ENCODE measurements at places on chromosomes 12 and 14.

- DNase-seq = no peak
Measured at GRCh38 chr14:76653875-76654572, 107.2 kb upstream of the VASH1 start.

GRCh38 chr14:99231161-99231849 lies 40.7 kb downstream of the BCL11B start:
- DNase-seq = no peak

GRCh38 chr12:68943848-68944247 lies 10.9 kb upstream of the CPM start:
- no peak for DNase-seq

GRCh38 chr14:76696361-76696760 lies 64.9 kb upstream of the VASH1 start:
- no peak for DNase-seq

DNA sequence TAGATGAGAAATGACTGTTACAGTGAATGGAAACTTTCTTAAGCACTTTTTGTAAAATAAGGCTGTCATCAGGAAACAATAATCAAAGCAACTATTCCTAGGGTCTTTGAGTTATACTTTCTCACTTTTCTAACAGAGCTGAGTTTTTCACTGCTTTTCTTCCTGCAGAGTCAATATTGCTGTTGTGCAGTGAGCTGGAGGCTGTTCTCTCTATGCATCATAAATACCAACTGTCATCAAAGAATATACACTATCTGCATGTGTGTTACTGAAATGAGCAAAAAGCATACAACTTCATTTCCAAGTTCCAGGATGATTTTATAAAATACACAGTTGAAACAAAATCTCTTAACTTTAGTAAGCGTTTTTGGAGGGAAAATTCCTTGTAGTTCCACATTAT lies 110.4 kb upstream of the CPSF6 start:
- DNase-seq = no peak

- DNase-seq = no peak
Measured at GRCh38 chr14:99270458-99271220, 1.4 kb downstream of the BCL11B start.

- no peak for DNase-seq
Measured at GRCh38 chr12:80838708-80839107, 99.0 kb downstream of the LIN7A start.

DNA sequence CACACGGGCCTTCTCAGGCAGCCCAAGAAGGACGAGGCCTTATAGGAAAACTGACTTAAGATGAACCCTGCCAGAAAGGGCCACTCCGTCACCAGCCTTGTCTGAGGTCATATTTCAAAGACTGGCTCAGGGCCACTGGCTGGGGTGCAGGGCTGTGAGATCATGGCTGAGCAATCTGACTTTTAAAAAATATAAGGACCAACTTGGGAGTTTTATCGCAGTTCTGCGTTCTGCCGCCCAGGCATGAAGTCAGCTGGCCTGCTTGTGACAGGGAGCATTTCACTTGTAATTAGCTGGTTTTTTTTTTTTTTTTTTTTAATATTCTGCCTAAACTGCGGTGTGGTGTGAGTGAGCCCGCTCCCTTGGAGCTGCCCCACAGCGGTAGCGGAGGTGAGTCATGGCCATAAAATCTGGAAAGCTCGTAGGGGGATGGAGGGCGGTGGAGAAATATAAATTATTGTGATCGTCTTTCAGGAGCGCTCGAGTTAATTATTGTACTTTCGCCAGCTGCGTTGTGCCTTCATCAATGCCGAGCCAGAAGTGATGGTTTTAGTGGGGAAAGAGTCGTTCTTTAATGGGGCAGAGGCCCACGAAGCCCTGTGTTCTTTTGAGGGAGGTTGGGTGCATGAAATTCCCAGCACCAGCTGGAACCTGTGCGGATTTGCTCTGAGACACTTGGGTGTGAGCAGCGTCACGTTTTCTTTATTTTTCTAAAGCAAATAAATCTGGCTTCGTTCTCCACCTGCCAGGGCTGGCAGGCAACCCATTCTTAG lies 231.9 kb downstream of the C12orf75 start:
- DNase-seq = peak; percentile 80

DNA sequence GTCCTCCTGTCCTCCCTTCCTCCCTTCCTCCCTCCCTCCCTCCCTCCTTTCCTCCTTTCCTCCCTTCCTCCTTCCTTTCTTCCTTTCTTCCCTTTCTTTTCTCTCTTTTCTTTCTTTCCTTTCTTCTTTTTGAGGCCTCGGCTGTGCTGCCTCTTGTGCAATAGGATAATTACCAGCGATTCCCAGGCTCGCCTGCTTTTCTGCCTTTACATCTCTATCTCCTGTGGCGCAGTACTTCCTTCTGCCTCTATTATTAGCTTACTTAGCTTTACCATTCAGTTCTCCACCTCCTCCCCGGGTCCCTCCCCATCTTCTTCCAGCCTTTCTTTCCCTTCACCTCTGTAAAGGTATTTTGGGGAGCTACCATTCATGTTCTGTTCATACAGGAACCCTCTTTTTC lies 19.9 kb downstream of the ETV6 start:
- DNase-seq = no peak

GRCh38 chr14:85461432-85462133 lies 68.4 kb upstream of the FLRT2 start:
- DNase-seq = no peak

GRCh38 chr12:97536353-97536752 lies 73.7 kb downstream of the RMST start:
- DNase-seq = no peak

DNA sequence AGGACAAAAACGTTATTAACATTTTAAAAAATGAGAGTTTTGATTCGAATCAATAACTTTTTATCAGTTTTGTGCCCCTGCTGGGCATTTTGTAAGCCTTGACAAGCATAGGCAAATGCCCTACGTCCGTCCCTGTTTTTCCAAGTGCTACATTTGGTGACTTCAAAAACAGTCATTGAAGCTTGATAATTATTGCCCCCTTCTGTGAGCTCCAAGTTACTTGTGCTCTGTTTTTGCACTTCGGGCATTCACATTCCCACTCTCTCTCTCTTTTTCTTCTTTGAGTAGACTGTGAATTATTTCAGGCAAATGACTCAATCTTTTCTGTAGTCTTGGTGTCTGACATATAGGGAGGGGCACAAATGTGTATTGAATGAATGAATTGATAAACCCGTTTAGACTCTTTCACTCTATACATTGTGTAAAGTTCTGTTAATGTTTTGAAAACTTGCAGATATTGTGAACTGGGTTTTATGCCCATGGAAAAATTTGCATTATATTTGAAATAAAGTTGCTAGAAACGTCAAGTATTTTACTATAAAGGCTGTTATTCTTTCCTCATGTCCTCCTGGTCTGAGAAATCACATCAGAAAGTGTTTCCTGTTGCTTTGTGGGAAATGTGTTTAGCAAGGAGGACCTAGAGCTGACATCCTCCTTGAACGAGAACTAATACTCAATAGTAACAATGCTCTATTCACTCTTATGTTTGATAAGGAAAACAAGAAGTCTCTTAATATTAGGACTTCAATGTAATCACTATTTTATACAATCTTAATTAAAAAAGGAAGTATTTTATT lies 1.4 kb downstream of the APAF1 start:
- DNase-seq = no peak

GRCh38 chr14:24695265-24696241 lies 61.6 kb upstream of the GZMB start:
- no peak for DNase-seq

GRCh38 chr12:24418157-24418556 lies 468.7 kb upstream of the SOX5 start:
- DNase-seq = no peak

DNA sequence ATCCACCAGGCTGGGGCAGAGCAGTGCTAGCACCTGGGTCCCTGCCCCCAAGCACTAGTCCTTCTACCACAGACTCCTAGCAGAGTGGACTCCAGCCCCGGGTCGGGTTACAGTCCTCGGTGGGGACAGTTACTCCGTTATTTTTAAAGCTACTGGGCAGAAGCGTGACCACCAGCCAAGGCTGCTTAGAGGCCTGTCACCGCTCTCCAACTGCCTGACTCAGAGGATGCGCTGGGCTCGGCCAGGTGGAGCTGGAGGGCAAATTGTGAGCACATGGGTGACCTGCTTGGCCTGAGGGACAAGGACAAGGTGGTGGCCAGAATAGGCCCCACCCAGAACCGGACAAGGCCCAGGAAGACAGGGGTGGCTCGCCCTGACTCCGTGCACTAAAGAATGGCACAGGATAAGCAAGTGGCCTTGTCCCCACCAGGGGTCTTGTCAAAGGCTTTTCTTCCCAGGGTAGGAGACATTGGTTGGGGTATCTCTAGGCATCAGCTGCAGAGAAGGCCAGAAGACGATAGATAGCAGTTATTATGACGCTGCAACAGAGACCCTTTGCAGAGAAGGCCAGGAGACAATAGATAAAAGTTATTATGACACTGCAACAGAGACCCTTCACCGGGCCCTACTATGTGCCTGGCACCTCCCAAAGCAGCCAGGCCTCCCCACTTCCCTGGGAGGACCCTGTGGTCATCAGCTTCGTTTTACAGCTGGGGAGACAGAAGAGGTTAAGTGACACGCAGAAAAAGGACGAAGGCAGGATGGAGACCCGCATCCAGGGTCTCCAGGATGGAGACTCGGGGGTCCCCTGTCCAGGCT lies 1.6 kb downstream of the ABCB9 start:
- no peak for DNase-seq

- no peak for DNase-seq
Measured at GRCh38 chr12:67354322-67354721, 85.2 kb downstream of the CAND1 start.

- DNase-seq = no peak
Measured at GRCh38 chr14:101097109-101097793, 193.7 kb upstream of the RTL1 start.

DNA sequence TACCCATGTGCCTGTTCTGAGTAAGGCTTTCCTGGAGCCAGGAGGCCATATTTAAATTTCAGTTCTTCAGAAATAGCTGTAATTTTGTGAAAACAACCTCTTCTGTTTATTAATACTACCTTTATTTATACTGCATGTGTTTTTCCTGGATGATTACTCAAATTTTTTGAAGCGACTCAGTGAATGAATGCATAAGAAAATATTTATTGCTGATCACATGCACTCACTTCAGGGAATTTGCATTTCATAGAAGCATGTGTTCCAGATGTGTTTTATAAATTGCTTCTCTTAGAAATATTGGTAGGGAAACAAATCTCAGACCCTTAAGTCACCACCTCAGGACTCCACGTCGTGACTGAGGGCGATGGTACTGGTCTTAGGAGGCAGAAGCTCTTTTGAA lies 21.8 kb upstream of the DCN start:
- no peak for DNase-seq

DNA sequence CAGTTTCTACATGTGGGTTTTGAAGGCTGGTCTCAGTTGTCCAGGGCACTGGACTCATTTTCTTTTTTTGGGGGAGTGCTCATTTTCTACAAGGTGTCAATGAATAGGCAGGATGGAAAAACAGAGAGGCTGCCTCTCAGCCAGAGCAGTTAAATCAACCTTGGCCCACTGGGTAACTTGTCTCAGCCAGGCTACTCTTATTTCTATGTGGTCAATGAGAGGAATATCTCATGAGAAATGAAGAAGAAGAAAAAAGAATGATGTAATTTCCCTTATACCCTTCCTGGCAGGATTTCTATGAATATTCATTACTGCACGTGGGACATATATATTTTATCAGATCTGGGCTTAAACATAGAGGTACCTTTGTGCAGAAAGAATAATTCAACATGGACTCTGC lies 155.2 kb upstream of the E2F7 start:
- no peak for DNase-seq

DNA sequence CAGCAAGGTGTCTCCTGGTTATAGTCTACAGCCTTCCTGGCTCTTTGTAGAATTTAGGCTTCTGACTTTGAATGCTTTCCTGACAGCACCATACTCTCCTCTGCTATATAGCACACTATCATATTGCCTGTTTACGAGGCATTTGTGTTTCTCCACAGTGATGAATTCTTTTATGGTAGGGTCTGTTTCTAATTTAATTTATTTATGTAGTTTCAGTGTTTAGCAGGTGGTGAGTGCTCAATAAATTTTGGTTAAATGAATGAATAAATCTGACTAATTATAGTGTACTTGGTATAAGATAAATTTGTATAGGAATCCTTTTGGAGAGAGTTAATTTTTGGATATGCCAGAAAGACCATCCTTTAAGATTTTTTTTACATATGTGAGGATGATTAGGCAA lies 115.3 kb downstream of the RAD51B start:
- no peak for DNase-seq

- DNase-seq = no peak
Measured at GRCh38 chr12:100329800-100330199, 27.1 kb upstream of the SLC17A8 start.

GRCh38 chr12:459430-460258 lies at the start of gene B4GALNT3:
Gene B4GALNT3, plus strand, starts transcription at chr12:459939. Its CDS starts 438 bp downstream, at chr12:460377.
- no peak for DNase-seq

DNA sequence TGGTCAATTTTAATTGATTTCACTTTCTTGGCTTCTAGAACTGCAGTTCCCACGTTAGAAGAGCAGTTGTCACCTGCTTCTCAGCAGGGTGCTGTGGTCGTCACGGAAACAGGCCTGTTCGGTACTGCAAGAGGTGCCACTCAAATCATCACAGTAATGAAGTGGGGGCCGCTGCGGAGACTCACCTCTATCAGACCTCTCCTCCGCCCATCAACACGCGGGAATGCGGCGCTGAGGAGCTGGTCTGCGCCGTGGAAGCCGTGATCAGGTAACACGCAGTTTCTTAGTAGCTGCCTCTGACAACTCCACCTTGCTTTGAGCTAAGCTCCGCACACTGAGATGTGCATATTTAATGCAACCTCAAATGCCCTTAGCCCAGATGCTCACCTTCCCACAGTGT lies 107.2 kb downstream of the UNC79 start:
- DNase-seq = no peak

DNA sequence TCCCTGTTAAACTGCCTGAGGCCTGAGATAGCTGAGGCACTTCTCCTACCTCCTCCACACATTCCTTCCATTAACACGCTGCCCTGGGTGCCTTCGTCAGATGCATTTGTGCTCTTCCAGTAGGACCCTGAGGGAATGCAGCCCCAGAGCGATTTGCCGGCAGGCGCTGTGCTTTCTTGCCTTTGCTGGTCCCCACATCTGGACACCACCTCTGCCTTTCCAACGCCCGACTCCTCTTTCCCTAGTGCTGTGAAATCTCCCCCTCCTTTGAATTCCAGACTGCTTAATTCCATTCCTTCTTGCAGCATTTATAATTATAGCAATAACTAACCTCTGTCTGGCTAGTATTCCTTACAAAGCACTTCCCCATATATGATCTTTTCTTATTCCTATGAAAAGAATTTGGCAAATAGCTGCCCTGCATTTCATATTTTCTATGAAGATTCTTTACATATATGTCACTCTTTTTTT lies 88.4 kb downstream of the C12orf75 start:
- DNase-seq = no peak

All from HS-5 (cell line).